ENCODE measurements at places on chromosomes 5 and 9.

DNA sequence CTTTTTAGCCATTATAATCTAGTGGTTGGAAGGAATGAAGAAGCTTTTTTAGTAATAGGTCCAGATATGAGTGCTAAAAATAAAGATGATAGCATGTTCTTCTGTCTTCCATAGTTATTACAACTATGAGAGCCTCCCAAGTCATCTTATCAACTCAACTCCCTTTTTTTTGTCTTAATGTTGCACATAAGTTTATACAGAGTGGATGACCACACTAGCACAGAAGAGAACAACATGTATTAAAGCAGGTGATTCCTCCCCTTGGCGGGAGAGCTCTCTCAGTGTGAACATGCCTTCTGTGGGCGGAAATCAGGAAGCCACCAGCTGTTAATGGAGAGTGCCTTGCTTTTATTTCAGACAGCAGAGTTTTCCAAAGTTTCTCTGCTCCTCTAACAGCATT, 40.1 kb upstream of the STX17 start:
- DNase-seq: no peak

DNA sequence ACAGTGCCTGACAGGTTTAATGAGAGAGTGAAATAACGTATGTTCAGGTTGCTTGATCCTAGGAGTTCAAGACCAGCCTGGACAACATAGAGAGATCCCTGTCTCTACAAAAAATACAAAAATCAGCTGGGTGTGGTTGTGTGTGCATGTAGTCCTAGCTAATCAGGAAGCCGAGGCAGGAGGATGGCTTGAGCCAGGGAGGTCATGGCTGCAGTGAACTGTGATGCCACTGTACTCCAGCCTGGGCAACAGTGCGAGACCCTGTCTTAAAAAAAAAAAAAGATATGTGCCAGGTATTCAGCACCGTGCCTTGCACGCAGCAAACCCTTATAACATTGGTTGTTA, 38.8 kb upstream of the SPRY4 start:
- no peak for DNase-seq

- peak; percentile 70 for DNase-seq
Observed at GRCh38 chr5:80255431-80255810, 427 bp downstream of the SERINC5 start.

- DNase-seq: no peak
Observed at GRCh38 chr5:15789642-15790041, 289.7 kb downstream of the FBXL7 start.

- DNase-seq: no peak
Observed at GRCh38 chr9:14365670-14366069, 51.7 kb upstream of the NFIB start.

- DNase-seq: no peak
Observed at GRCh38 chr9:69647804-69648203, 24.4 kb downstream of the APBA1 start.

DNA sequence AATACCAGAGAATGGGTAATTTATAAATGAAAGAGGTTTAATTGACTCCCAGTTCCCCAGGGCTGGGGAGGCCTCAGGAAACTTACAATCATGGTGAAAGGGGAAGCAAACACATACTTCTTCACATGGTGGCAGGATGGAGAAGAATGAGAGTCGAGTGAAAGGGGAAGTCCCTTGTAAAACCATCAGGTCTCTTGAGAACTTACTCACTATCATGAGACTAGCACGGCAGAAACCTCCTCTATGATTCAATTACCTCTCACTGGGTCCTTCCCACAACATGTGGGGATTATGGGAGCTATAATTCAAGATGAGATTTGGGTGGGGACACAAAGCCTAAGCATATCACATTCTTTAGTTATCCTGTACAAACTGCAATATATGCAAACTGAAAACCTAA, 609.4 kb downstream of the MTRR start:
- no peak for DNase-seq

DNA sequence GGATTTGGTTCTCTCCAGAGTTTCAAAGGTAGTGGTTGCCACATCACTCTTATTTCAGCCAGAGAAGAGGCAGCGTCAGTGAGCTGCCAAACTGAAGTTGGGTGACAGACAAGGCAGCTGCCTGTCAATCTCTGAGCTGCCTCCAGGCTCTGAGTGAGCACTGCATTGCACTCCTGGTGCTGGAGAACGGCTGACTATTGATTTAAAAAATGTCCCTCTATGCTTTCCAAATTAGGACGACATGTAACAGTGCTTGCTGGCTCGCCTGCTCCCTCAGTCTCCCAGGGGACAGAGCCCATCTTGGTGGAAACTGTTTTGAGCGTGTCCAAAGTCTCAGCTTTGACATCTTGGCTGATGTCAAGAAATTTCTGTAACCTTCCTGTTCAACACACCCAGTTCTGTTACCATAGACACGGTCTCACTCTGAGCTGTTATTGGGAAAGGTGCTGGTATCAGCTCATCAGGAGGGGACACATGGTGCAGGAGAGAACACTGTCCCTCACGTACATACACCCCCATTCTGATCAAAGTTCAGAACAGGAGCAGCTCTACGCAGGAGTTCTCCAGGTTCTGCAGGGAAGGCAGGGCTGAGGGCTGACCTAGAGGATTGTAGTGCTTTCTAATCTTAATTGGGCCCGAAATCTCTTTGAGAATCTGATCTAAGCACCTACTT, 15.7 kb downstream of the PCDH12 start:
- DNase-seq: no peak

GRCh38 chr5:32585446-32586275, at the start of gene SUB1:
Gene SUB1 (plus strand): TSS chr5:32585557. CDS start chr5:32588513, 2,956 bp downstream.
- peak; percentile 91 for DNase-seq

GRCh38 chr5:78997090-78997489, 12.0 kb upstream of the ARSB start:
- no peak for DNase-seq

- no peak for DNase-seq
Observed at GRCh38 chr5:169347786-169348185, 46.8 kb upstream of the SLIT3 start.

DNA sequence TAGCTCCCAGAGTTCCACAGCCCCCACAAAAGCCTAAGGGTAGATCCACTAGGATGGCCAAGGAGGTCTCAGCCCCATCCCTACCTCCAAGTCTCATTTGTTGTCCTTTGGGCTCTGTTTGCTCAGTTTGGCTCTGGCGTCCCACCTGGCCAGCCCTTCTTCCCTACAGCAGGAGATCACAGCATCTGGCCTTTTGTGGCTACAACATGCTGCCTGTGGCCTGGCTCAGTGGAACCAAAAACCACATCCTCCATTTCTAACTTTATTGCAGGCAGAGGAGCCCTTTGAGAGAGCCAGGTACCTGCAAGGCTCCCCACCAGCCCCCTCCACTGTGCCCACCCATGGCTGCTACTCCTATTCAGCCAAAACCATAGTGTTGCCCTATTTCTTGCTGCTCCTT, 11.4 kb downstream of the JADE2 start:
- DNase-seq: no peak

GRCh38 chr5:171387970-171388815, 544 bp downstream of the NPM1 start:
- DNase-seq: peak; percentile 61

DNA sequence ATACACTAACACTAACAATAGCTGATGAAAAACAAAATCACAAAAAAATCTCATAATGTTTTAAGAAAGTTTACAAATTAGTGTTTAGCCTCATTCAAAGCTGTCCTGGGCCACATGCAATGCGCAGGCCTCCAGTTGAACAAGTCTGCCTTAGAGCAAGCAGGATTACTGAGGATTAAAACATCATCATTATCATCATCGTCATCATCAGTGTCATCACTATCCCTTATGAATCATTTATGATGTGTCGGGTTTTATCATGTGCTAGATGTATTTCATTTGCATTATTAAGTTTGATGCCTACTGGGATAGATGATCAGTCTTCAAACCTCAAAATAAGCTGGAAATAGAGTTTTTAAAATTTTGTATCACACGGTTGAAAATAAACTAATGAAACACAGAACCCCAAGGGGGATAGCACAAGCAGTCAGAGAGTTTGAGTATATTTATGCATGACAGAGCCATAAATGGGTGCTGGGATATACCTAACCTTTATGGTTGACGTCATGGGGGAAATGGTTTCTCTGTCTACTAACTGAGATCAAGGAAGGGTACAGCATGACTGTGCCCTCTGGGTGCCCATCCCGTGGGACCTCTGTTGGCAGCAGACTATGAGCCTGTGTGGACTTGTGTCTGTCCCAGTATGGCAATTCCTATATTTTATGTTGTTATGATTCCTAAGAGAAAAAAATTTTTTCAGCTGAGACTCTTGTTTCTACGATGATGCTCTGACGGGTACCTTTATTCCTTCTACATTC, 150.3 kb upstream of the ADRA1B start:
- no peak for DNase-seq

DNA sequence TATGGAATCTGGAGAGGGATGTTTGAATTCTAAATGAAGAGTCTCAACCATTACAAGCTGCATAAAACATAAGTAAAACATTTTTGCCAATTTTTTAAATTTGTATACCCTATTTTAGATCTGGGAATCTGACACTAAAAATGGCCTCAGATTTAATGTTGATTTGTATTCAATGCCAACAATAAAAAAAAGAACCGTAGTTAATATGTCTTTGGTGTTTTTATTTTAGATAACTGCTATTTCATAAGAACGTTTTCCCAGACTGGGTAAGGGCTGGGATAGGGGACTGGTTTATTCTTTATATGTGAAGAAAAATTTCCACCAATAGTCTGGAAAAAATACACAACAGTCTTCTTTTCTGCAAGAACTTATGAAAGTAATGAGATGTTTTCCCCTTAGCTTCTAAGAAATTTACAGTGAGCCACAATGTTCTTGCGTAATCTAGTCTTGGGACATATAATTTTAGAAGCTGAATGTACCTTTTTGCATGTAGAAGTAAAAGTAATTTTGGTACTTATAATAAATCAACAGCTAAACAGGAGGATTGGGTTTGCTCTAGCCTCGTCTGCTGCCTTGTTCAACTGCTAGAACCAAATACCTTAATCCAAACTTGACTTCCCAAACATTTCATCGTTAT, 244.6 kb upstream of the EFNA5 start:
- no peak for DNase-seq

DNA sequence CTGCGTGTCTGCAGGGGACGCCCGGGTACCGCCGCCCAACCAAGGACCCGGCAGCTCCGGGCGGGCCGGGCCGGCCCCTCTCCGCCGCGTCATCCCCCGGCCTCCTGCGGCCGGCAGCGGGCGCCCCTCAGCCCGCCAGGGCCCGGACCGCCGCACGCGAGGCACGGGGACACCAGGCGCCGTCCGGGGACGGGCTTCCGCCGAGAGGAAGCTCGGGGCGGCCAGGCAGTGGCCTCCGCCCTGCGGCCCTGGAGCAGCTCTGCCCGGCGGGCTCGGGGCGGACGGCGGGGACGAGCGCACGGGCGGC, 373 bp downstream of the FBXW5 start:
- DNase-seq: no peak

DNA sequence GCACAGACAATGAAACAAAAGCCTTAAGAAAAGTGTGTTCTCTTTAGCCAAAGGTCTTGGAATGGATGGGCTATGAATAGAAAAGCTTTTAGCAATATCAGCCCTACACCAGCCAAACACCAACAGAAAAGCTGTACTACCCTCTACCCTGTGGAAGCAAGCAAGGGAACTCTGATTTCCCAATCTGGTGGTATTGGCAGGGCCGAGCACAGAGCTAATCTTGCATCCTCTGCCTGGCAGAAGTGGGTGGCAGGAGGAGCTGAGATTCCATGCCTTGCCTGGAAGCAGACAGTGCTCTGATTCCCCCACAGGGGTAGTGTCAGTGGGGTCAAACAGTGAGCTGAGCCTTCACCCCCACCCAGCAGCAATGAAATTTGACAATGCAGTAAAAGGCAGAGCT, 29.6 kb upstream of the ZNF782 start:
- DNase-seq: no peak

- DNase-seq: no peak
Observed at GRCh38 chr9:98381311-98382103, 126.1 kb upstream of the TBC1D2 start.

GRCh38 chr5:176515396-176515795, 21.8 kb downstream of the RNF44 start:
- DNase-seq: no peak
